GM03348 (cell line): ENCODE measurements at places on chromosomes 7 and 10.
A peak's percentile ranks its signal among the peaks of the same experiment; 100 is the strongest.

DNA sequence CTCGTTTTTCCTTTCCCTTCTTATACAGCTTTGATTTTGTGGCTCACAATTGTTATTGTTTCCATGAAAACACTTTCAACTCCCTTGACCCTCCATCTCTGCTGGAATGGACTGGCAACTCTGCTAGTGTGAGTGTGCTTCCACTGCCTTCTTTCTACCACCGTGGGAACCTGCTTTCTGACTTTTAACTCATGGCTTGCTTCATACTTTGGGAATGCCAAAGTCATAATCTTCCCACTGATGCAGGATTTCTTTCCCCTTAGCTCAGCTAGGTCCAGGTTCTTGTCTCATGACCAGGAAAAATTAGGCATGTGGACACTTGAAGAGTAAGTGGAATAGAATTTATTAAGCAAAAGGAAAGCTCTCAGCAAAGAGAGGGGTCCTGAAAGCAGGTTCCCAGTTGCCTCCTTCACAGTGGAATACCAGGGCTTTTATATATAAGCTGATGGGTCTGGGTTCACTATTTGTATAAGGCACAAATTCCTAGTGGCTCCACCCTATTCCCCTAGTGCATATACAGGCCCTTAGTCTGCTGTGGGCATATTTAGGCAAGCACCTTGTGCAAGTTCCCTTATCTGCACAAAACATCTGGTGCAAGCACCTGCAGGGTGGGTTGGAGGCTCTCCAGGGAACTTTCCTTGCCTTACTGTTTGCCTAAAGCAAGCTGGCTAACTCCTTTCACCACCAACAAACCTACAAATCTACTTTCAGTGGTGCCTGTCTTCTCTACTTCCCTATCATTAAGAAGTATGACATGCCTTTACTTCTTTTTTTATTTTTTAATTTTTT, 119.5 kb downstream of the CFAP58 start:
- no peak for DNase-seq

DNA sequence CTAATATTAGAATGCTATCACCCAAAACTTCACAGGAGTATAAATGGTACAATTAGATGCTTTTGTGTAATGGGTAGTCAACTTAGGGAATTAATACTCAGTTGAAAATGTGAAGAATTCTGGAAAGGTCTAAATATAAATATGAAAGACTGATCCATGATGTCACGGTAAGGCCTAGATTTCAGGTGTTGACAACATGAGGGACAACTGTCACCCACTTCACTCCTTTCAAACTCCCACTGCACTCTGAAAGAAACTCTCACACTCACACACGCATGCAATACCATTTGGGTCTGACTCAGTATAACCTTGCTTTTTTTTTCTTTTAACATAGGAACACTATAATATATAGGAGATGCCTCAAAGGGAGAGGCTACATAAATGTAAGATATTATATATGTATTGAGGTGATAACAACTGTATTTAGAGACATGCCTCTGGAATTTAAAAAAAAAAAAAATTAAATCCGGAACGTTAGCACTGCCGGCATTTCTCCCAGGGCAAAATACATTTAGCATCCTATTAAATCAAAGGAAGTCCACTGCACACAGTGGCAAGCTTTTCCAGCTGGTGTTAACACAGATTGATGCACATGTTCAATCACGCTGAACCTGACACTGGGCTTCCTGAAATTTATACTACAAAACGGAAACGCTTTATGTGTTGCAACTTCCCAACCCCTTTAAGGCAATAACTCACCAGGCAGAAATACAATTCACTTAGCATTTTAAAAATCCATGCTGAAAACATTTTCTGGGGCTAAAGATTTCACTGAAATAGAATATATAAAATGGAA, 74.9 kb downstream of the RSU1 start:
- DNase-seq: no peak

- DNase-seq: peak; percentile 56
These were observed 58.3 kb downstream of the CDK13 start for GRCh38 chr7:40008223-40008815.

GRCh38 chr7:84998665-84999064, 188.2 kb downstream of the SEMA3D start:
- DNase-seq: no peak

DNA sequence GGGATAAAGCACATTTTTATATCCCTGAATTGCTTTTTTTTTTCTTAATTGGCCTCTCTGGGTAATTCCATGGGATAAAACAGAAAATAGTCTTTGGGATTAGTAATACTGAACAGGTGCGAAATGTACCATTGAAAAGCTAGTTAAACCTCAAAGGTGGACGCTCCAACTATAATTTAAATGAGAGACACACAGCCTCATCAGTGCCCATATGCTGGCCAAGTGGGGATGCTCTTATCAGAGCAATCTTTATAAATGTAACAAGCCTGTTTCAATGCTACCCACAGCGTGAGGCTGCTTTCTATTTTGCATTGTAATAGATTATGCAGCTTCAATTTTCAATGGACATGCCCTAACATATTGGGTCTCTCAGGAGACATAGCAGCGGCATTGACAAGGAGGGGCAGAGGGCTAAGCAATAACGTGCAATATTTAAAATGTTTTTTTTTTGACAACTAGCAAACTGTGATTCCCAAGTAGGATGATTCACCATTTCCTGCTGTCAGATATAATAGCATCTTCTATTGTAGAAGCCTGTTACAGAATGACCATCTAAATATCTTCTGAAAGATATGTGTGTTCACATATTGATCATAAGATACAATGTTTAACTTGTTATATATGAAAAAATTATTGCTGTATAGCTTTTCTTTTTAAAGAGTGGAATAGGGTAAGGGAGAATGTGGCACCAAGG, 91.3 kb upstream of the BET1 start:
- no peak for DNase-seq

DNA sequence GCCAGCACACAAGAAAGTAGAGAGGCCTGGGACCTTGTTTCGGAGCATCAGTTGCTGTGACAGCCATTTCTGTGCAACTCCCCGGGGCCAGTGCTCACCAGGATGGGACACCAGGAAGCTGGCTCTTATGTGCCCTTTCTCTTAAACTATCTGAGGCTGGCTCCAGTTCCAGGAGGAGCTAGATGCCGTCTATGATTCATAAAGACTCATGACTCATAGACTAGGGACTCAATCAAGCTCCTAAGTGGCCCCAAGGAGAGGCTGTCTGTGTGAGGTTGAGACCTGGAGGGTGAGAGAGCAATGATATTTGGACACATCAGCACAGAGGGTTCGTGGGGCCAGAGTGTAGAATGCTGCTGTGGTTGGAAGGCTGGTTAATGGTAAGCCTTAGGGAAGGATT, 580.1 kb downstream of the CCSER2 start:
- no peak for DNase-seq

- no peak for DNase-seq
These were observed 41.2 kb downstream of the ADCYAP1R1 start for GRCh38 chr7:31093282-31093681.

DNA sequence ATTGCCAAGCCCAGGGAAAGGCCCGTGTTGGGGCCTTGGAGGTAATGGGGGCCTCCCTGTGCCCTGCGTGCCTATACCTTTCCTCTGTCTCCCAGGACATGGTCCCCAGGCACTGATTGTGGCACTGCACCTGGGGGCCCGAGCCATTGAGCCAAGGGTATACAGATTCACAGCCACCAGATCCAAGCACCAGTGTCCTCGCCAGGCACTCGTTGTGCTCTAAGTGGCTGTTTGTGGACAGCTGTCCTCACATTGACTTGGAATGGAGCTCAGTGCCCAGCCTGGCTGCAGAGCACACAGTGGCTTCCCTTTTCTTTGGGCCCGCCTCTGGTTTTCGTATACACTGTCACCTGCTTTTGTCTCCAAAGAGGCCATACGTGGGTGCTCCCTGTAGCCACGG, 72.0 kb upstream of the BTBD16 start:
- no peak for DNase-seq

GRCh38 chr7:100688326-100688860, 5.7 kb downstream of the GIGYF1 start:
- no peak for DNase-seq

- DNase-seq: no peak
These were observed 90.0 kb upstream of the STK17A start for GRCh38 chr7:43492896-43493295.

DNA sequence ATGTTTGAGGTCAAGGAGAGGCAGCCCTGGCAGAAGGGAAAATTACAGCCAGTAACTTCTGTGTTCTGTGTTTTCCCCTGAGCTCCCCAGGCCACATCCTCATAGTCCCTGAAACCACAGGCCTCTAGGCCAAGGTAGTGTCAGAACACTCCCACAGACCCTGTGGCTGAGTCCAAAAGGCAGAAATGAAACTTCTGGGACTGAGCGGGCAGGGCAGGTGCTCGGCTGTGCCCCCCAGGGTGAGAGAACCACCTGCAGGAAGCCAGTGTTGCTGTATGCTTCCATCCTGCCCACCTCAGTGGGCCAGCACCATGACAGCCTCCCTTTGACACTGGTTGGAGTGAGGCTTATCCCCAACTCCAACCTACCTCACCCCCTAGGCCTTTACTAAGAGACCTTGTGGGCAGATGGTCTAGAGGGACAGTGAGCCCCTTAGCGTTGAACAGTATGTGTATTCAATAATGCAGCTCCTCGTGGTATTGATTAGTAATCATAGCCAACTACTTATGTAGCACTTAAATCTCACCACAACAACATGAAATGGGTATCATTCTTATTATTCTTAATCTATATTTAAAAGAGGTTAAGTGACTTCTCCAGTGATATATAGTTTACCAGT, 30.3 kb downstream of the PIK3CG start:
- DNase-seq: no peak

GRCh38 chr10:130807096-130807495, 504.4 kb downstream of the TCERG1L start:
- DNase-seq: no peak

GRCh38 chr10:8058274-8059111, 4.0 kb downstream of the GATA3 start:
- DNase-seq: no peak

- DNase-seq: no peak
These were observed 10.8 kb downstream of the ADAMTS14 start for GRCh38 chr10:70682920-70683600.

GRCh38 chr7:11551470-11551869, 280.5 kb downstream of the THSD7A start:
- no peak for DNase-seq

DNA sequence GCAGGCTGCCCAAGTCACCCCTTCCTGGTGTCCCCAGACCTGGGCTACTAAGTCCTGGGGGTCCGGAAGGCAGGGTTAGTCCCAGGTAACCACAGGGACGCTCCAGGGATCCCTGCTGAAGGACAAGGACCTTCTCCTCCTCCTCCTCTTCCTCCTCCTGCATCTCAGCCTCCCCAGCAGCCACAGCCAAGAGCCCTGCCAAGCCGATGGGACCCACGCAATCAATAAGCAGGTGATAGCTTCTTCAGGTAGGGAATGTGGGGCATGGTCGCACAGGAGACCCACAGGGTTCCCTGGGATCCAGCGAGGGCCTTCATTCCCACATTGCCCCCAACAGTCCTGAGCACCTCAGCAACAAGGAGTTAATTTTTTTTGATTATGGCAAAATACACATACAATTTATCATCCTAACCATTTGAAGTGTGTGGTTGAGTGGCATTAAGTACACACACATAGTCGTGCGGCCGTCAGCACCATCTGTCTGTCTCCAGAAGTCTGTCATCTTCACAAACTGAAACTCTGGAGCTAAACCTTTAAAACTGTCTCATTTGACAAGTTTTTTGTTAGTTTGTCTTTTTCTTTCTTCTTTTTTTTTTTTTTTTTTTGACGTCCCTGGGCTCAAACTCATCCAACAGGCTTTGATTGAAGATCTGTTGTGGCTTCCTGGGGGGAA, 12.1 kb downstream of the CRYGN start:
- DNase-seq: no peak

DNA sequence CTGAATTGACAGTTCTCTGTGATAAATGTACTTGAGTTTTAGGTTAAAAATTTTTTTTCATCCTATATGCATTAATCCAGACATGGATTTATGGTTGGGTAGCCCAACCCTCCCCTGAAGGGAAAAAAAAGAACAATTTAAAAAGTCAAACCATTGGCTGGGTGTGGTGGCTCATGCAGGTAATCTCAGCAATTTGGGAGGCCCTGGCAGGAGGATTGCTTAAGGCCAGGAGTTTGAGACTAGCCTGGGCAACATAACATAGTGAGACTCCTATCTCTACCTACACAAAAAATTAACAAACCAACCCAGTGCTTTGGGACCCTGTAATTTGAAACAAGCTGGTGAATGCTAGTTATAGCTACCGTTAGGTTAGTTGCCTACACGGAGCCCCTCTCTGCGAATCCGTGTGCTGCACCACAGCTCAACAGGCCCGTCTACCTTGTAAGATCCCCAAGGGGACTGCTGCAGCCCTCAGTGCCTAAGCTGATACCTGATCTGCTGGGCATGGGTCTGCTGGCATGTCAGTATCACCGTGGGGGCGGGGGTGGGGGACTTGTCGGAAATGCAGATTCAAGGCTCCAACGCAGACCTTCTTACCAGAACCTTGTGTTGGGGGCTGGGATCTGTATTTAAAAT, 32.8 kb downstream of the TSPAN14 start:
- no peak for DNase-seq

DNA sequence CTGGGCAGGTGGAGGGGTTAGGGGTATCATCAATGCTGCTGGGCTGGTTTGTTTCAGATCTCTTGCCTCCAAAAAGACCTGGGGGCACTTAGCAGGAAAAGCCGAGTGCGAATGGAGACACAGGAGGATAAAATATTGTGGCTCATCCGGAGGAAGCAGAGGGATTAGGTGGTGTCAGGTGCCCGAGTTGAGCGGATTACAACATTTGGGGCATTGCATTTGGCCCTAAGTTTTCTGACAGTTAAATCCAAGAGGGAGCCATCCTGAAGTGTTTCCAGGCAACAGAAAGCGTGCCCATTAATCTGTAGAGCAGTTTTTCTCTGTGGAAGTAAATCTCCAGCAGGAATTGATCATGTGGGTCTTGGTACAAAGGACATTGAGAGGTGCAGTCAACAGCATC, 85.9 kb downstream of the CDH23 start:
- no peak for DNase-seq

DNA sequence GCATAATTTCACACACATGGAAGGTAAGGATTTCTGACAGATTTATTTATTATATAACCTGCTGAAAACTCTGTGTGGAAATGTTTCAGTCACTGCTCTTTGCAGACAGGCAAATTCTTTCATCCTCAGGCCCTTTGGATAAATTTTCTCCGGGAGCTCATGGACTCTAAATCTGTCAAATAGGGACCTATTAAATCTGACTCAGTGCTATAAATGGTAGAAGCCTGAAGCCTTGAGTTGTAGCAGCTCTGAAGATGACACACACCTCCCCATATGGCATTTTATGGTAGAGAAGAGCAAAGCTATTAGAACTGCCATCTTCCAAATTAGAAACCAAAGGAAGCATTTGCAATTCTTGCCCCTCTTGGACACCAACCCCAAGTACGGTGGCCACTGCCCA, 808.7 kb downstream of the XPNPEP1 start:
- DNase-seq: peak; percentile 6

- peak; percentile 90 for DNase-seq
These were observed 140.4 kb upstream of the NAMPT start for GRCh38 chr7:106425017-106425719.

- no peak for DNase-seq
These were observed 53.2 kb downstream of the PROSER2 start for GRCh38 chr10:11876324-11876723.

- DNase-seq: peak; percentile 54
These were observed at the start of gene KIAA1217 for GRCh38 chr10:24208661-24209431. Gene KIAA1217 (plus strand): TSS chr10:24209138. CDS start chr10:24209194, 56 bp downstream.

GRCh38 chr10:33129141-33129995, 171.3 kb upstream of the ITGB1 start:
- DNase-seq: peak; percentile 91
